CD4-positive, alpha-beta T cell treated with Interleukin-17A for 1 hour (primary cell): ENCODE measurements at places on chromosomes 1 and 21.

DNA sequence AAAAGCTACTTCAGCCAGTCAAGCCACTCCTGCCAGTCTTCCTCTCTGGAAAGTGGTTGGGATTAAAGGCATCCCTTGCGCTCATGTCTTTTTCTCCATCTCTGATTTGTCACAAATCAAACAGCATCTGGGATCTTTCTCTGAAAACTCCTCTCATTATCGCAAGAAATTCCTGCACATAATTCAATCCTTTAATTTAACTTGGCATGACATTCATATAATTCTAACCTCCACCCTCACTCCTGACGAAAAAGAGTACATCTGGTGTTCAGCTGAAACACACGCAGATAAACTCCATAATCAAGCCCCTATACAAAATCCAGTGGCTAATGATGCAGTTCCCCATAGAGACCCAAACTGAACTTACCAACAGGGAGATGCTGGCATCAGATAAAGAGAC, 19.4 kb upstream of the SLC2A5 start:
- DNase-seq = no peak

- DNase-seq = peak; percentile 55
Observed at GRCh38 chr21:34807146-34807880, 138.5 kb downstream of the CLIC6 start.

DNA sequence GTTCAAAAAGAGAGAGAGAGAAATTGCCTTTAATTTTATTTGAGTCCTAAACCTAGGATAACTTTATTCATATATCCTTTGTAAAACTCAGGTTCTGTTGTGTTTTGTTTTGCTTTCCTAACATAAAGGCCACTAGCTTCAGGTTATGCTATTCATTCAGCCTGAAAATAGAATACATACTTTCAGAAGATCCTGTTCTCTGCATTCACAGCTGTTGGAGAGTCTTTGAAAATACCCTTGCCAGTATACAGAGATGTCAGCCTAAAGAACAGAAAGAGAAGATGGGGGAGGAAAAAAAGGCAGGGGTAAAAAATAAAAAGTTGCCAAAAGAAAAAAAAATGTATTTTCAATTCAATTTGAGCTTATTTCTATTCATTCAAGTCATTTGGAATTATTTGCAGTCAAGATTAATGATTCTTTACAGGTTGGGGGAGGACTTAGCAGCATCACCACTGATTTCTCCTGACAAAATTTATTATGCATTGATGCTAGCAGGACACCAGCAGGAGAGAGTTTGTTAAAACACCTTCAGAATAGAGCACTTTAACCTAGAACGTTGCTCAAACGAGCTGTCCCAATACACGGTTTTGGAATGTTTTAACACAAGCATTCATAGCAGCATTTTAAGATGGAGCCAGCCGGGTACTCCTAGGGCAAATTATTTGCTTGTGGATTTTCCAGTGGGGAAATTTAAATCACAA, 318.5 kb downstream of the NTNG1 start:
- DNase-seq = no peak

DNA sequence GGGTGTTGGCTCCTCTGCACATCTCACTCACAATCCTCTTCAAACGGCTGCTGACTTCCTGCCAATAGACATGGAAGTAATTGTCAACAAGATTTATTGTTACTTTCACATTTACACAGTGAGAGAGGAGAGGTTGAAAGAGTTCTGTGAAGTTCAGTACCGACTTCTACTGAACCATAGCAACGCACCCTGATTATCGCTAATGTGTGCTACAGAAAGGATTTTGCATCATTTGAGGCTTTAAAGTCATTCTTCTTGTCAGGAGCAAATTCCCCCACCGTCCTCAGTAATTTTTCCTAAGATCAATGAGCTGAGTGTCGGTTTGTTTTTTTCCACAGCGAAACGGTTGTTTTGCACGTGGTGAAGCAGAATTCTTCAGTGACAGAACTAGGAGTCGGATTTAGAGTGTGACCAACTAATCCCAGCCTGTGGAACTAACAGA, 361.0 kb downstream of the ADGRL2 start:
- no peak for DNase-seq

- no peak for DNase-seq
Observed at GRCh38 chr1:174775621-174776020, 224.1 kb upstream of the CACYBP start.

DNA sequence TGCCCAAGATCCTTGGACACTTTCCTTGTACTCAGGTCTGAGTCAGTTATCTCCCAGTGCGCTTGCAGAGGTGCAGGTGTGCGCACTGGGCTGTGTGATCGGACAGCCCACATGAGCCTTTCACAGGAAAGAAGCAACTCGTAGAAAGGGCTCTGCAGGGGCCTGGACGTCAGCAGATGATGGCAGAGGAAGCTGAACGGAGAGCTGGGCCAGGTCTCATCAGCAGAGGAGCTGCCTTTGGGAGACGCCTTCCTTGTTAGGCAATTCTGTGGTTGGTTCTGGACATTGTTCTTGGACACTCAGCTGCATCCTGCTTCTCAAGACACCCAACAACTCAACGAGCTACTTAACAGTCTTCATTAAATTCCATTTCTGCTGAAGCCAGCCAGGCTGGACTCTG, 7.5 kb upstream of the PROK1 start:
- DNase-seq = no peak

- no peak for DNase-seq
Observed at GRCh38 chr1:17717594-17718535, 37.3 kb upstream of the ACTL8 start.

DNA sequence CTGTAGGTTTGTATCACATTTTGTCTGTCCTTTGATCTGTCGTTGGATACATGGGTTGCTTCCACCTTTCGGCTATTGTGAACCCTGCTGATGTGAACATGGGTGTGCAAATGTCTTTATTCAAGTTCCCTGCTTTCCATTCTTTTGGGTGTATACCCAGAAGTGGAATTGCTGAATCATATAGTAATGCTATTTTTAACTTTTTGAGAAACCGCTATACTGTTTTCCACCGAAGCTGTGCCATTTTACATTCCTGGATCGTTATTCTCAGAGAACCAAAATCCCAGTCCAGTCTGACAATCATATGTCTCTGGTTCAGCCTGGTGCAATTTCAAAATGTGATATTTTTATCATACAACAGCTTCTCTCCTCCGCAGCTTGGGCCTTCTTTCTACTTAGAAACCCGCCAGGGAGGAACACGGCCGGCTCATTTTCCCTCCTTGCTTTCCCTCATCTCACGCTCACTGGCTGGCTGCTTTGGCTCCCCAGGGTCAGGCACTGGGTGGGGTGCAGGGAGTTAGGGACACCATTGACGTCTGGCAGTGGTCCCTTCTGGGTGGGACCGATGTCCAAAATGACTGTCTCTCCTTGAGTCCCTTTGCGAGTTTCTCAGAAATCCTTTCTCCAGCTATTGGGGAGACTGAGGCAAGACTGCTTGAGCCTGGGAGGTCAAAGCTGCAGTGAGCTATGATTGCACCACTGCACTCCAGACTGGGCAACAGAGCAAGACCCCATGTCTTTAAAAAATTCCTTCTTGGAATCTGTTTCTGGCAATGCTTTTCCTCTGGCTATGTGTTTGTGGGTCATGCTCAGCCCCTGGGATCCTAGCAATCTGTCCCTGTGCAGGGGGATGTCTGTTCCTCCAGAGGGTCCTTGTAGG, 73.5 kb upstream of the AKT3 start:
- no peak for DNase-seq
